ELF-1 (cell line): ENCODE measurements at places on chromosomes 1 and 21.

DNA sequence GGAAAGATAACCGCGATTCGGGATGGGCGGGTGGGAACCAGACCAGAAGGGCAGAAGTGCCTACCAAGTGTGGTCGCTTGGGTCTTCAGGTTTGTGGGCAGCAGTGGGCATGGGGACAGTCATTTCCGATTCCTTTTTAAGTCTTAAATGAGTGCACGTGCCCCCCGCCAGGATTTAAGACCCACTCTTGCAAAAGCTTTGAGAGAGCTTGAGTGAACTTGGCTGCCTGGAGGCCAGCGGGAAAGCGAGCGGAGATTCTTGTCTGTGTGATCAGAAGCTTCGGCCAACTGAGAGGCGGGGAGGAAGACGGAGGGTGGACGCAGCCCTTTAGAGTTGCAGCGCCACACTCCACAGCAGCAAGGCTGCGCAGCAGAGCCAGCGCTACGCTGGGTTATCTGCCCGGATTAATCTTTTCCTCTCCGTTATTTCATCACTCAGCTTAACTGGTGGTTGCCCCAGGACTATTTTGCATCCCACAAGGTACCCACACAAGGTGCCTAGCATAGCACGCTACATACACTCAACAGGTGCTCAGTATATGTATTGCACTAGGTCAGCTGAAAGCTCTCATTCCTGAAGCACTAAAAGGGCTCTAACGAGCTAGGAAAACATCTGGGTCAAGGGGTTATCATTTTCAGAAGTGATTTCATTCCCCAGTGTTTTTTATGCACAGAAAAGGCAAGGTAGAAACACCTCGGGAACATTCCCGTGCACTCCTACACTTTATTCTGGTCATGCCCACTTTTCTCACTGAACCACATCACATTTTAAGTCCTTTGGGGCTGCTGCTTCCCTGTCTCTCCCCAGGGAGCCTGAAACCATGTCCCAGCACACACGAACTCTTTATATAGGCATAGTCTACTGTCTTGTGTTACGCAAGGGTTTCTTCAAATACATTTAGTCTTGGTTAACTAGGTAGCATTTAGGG, 1.5 kb upstream of the BATF3 start:
- peak; percentile 72 for DNase-seq

DNA sequence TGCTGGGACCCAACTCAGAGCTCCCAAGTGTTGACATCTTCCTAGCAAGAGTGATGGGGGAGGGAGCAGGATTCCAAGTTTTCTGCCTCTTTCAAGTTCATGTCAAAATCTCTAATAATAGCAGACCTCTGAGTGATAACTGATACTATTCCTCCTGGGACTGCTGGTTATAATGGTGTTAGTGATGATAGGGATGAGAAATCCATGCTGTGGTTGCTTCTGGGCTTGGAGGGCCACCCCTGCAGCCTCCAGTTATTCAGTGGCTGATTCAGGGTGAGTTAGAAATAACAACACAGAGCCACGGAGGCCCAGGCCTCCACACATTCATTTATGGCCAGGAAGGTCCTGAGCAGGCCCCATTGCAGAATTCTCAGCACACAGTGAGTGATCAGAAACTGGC, 40.6 kb upstream of the ARTN start:
- DNase-seq = no peak

DNA sequence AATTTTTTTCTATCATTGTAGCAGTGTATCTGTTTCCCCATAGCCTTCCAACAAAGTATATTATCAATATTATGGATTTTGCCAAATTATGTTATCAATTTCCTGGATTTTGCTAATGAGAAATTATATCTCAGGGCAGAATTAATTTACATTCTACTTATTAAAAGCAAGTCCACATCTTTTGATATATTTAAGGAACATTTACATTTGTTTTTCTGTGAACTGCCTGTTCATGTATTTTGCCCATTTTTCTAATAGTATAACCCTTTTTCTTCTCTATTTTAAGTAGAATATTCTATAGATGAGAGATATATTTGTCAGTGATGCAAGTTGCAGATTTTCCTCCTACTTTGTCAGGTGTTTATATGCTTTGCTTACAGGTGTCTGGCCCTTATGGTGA, 24.4 kb downstream of the C1orf87 start:
- DNase-seq = no peak

DNA sequence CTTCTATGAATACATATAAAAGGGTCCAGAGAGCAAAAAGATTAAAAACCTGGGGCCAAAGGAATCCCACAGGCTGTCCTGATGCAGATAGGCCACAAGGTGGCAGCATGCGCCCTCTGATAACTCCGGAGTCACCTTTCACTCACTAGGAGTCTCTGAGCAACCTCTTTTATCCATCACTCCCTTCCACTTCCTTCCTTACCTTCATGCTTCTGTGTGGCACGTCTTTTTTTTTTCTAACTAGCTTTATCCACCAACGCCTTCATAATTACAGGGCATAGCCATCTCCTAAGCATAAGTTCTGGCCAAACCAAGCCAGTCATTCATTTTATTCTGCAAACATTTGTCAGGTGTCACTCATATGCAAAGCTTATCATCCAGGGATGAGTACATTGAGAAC, 3.9 kb upstream of the PGLYRP4 start:
- peak; percentile 55 for DNase-seq

- peak; percentile 29 for DNase-seq
Measured at GRCh38 chr1:156894711-156895454, 1.4 kb downstream of the PEAR1 start.

GRCh38 chr1:9039761-9040658, 13.8 kb upstream of the SLC2A7 start:
- no peak for DNase-seq

DNA sequence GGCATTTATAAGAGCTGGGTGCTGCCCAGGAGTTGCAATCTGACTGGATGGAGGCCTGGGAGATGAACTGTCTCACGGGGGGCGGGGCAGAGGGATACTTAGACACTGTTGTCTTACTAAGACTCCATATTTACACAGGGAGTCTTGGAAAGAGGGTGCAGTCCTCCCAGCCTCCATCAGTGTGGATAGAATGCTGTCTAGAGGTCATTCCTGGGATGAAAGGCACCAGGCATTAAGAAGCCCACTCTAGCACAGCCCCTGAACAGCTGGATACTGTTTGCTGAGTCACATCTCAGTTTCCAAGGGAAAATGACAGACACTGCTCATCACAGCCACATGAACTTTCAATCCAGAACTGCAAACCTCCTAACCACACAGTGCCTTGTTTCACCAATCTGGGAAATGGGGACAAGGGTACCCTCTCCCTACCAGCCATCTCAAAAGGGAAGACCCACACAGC, 43.3 kb downstream of the SSBP3 start:
- no peak for DNase-seq

DNA sequence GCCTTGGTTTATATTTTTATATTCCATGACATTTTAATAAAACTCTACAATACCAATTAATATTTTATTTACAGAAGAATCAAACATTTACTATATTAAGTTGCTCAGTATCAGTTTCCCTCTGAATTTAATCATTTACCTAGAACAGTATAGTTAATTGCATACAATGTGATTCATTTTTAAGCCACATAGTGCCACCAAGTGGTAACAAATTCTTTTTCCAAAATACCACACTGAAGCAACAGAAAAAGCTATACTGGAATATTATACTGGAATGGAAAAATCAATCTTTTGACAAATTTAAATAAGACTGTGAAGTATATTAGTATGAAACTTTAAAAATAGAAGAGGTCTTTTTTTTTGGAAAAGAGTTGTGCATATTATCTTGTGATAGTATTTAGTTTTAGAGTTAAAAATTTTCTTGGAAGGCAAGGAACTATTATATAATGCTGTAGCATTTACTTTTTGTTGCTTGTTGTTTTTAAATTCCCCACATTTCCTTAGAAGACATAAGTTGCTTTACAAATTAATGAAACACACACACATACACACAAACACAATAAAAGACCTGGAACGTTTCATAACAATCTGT, 57.3 kb downstream of the ZNF644 start:
- no peak for DNase-seq

- DNase-seq = no peak
Measured at GRCh38 chr21:36446301-36446700, 33.6 kb downstream of the CLDN14 start.

GRCh38 chr1:13732971-13733667, 33.1 kb downstream of the PRDM2 start:
- DNase-seq = no peak

DNA sequence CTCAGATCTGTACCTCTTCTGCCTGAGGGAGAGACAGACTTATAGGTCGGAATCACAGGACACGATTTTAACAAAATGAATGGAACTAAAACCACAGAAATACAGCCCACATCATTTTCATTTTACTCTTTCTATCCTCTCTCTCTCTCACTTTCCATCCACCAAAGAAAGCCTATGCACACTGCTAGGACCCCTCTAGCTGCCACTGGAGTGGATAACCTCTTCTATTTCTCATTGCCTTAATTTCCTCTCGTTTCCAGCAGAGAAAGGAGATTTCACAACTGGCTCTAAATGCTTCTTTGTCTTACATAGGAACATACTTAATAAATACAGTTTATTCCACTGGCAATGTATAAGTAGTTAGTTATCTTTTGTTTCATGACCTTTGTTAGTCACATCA, 867.8 kb upstream of the ADGRL4 start:
- no peak for DNase-seq

DNA sequence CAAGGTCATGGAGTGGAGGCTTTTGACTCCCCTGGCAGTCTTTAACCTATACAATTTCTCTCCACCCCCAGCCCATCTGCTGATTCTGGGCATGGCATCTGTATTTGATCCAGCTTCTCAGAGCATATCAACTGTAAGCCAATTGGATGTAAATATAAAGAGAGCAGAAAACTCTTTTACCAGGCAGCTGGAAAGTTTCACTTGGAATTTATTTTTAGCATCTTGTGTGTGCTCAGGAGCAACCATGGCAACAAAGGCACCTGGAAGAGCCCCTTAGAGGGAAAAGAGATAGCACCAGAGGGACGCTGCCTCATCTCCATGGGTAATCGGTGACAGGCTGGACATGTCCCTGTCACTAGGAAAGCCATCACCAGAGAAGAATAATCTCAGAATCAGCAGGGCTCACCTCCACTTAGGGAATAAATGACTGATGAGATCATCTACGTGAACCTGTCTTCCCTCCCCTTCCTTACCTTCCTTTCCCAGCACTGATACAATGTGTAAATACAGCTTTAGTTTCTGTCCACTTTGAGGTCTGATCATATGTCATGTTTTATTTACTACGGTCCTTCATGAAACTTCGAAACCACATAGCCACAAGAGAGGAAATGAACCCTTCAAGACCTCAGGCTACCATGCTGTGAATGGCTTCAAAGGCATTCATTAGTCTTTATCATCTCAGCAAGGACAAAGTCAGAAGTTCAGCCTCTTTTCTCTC, 25.3 kb upstream of the SIPA1L2 start:
- DNase-seq = no peak
